ENCODE measurements at places on chromosomes 6 and 20. TPM values are rescaled to one million over a fixed set of nuclear protein-coding genes. Genes with fewer than 3 reads are reported as not detected.

The B4GALT5 gene
- 75.4 TPM for total RNA-seq

The NOX3 gene
- total RNA-seq = not detected

The TNXB gene
- total RNA-seq = 0.21 TPM

The PNPLA1 gene
- total RNA-seq = not detected

The DBNDD2 gene
- total RNA-seq = 12.6 TPM

The NKAPL gene
- total RNA-seq = 1.2 TPM

The PROKR2 gene
- not detected for total RNA-seq

The FGD2 gene
- total RNA-seq = not detected

The CGA gene
- not detected for total RNA-seq

The TUBB2B gene
- total RNA-seq = 2.4 TPM

The FAM209A gene
- total RNA-seq = not detected

The CLVS2 gene
- total RNA-seq = not detected

The SLC16A10 gene
- not detected for total RNA-seq

The ZFP57 gene
- not detected for total RNA-seq

The BMP7 gene
- not detected for total RNA-seq

The CAP2 gene
- 15.8 TPM for total RNA-seq

The ACTL10 gene
- 4.2 TPM for total RNA-seq

The BPI gene
- total RNA-seq = not detected

The TREM1 gene
- total RNA-seq = not detected

The ID4 gene
- total RNA-seq = 0.04 TPM

All from pulmonary artery endothelial cell (primary cell).